Colonic mucosa (tissue), 4 donors: ENCODE measurements at places on chromosomes 1 and 21. TPM values are rescaled to one million over a fixed set of nuclear protein-coding genes. Genes with fewer than 3 reads are reported as not detected.
A peak's percentile ranks its signal among the peaks of the same experiment; 100 is the strongest.

DNA sequence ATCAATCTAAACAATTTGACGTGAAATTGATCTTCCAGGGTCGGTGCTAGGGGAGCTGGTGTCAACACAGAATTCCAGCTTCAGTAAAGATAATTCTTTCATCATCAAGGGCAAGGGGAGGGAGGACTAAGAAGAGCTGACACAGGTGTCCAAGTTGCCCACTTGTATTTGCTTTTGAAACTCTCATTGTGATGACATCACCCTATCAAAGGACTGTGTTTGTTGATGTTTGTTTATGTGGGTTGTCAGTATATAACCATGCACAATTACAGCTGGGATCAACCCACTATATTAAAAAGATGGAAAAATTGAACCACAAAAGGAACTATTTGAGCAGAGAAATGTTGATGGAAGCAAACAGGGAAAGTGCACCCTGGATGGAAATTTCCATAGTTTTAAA lies 48.8 kb downstream of the ZC3H11B start:
- no peak for DNase-seq

DNA sequence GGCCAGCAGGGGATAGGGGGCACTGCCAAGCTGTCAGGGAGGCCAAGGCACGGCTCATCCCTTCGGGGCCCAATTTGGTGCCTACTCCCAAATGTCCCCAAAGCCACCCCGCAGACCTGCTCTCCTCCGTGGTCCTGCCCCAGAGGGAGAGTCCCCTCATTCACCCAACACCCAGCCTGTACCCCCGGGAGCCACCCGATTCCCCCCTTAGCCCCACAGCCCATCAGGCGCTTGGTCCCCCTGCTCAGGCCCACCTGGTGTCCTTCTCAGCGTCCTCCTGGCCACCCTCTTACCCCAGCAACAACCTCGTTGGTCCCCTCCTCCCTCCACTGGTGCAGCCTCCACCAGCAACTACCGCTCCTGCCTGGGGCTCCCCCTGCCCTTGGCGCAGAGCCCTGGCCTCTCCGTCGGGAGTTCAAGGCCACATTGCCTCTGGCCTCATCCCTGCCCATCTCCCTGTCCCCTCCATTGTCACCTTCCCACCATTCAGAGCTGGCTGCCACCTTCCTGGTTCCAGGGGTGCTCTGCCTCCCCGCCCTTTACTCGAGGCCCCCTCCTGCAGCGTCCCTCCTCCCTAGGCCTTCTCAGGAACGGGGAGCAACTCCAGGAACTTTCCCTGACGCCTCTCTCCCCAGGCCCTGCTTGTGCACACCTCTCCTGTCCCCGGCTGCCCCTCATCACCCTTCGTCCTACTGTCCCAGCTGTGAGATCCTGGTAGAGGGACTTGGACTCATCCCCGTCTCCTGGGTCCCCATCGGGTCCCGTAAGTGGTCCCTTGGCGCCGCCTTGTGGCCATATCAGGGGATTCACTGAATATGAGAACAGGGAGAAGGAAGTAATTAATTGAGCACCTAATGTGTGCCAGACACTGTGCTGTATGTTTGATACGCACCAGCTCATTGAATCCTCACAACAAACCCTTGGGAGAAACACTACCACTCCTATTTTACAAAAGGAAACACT lies 73.9 kb downstream of the RAP1GAP start:
- peak; percentile 68 for DNase-seq

Gene ELF3
- 1,162 TPM for total RNA-seq

Gene ZFP69B
- total RNA-seq: 1.4 TPM

- DNase-seq: no peak
These were observed 31.1 kb downstream of the KPNA6 start for GRCh38 chr1:32138965-32139364.

GRCh38 chr1:115179397-115180079 lies 90.2 kb upstream of the TSPAN2 start:
- no peak for DNase-seq

DNA sequence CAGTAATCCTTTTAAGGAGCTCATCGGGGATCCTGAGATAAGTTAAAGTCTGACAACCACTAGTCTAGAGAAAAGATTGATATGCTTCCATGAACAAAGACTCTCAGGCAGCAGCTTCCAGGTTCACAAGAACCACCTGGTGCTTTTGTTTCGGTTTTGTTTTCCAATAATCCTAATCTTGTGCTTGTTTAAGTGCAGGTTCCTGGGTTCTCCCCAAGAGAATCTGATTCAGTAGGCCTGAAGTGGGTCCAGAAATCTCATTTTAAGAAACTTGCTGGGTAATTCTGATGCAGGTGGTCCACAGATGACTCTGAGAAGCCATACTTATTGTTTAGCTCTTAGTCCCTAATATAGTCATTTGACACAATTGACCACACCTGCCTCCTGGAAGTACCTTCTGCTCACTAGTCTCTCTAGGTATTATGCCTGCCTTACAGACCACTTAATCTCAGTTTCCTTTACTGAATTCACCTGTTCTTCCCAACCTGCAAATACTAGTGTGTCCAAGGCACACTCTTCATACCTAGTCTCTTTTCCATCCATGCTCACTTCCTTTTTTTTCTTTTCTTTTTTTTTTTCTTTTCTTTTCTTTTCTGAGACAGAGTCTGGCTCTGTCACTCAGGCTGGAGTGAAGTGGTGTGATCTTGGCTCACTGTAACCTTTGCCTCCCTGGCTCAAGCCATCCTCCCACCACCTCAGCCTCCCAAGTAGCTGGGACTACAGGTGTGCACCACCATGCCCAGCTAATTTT lies 20.5 kb upstream of the FRRS1 start:
- no peak for DNase-seq

Gene ADGRB2
- total RNA-seq: 0.59 TPM

DNA sequence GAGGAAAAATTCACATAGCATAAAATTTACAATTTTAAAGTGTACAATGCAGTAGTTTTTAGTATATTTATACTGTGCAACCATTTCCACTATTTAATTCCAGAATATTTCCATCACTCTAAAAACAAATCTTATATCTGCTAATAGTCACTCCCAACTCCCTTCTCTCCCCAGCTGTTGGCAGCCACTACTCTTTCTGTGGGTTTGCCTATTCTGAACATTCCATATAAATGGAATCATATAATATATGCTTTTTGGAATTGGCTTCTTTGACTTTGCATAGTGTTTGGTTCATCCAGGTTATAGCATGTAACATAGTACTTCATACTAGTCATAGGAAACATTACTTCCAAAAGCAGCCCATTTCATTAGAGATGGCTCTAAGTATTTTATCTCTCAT lies 25.0 kb upstream of the TMEM39B start:
- no peak for DNase-seq

DNA sequence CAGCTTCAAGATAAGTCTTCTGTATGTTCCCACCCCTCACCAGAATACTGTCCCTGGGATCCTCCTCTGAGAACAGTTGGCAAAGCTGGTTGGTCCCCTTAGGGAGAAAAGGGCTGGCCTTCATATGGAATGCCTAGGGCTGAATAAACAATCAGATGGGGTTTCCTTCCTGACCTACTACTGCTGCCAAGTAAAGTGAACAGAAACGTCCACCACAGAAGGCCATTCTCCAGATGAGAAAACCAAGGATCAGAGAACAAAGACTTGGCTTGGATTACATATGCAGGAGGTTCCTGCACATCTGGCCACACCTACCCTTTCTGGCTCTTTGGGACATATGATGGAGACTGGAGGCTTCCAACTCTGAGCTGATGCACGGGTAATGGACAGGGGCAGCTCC lies 194.5 kb downstream of the HIVEP3 start:
- DNase-seq: no peak

Gene PPFIA4
- 7.3 TPM for total RNA-seq

DNA sequence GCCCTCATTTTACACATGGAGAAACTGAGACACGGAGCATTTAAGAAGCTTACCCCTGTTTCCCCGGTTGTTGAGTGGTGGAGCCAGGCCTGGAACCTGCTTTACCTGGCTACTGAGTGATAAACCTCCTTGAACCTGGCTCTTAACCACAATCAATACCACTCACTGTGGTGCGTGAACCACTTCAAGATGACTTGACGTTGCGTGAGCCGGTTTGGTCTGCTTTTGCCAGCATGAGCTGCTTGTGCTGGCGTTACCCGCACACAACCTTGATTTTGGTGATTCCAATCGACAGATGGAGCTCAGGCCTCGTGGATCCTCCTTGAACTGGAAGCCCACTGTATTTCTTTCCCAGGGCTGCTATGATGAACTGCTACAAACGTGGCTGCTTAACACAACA lies 6.1 kb upstream of the TINAGL1 start:
- DNase-seq: peak; percentile 16

GRCh38 chr21:43637530-43638158 lies 21.6 kb downstream of the HSF2BP start:
- DNase-seq: no peak

Gene TOE1
- total RNA-seq: 10.1 TPM

Gene PTPRF
- 449 TPM for total RNA-seq

Gene DENND1B
- total RNA-seq: 19.5 TPM

GRCh38 chr1:47651311-47652089 lies 213.7 kb downstream of the FOXD2 start:
- peak; percentile 71 for DNase-seq

GRCh38 chr1:110308247-110308646 lies 30.9 kb upstream of the RBM15 start:
- DNase-seq: no peak

- no peak for DNase-seq
These were observed 174.3 kb downstream of the NEK7 start for GRCh38 chr1:198330982-198331615.

- no peak for DNase-seq
These were observed 192.4 kb downstream of the LRRIQ3 start for GRCh38 chr1:74005533-74005932.

GRCh38 chr1:27592931-27593677 lies 10.8 kb downstream of the AHDC1 start:
- DNase-seq: no peak

DNA sequence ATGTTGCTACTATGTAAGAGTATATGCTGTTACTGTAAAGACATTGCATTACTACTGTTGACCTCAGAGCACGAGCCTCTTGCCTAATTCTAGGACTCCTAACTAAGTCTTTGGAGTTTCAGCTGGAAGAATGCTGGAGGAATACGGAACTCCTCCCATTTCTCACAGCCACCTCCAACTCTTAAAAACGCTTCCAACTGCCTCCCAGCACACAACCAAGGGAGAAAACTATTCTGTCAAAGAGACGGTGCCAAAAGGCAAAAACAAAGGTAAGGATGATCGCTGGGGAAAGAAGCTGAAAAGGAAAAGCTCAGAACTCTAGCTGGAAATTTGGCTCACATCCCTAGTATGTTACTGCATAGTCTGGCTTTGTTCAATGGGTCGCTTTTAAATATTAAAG lies at the start of gene FMO2:
FMO2 (plus strand) TSS at position 210 of the 400 bp plus-strand sequence. CDS start 414 bp downstream, outside the sequence.
- no peak for DNase-seq

- DNase-seq: no peak
These were observed 32.6 kb downstream of the NKAIN1 start for GRCh38 chr1:31207046-31207445.

Gene SPOCD1
- total RNA-seq: 0.59 TPM

- no peak for DNase-seq
These were observed 45.1 kb upstream of the GUCA2A start for GRCh38 chr1:42209526-42210251.

GRCh38 chr21:31204801-31205200 lies 139.3 kb downstream of the TIAM1 start:
- DNase-seq: no peak

- DNase-seq: peak; percentile 61
These were observed at the start of gene FAM167B for GRCh38 chr1:32246888-32247273. Gene FAM167B (plus strand): TSS chr1:32247222. CDS start chr1:32247422, 200 bp downstream.

Gene BMP8B
- 4.9 TPM for total RNA-seq

DNA sequence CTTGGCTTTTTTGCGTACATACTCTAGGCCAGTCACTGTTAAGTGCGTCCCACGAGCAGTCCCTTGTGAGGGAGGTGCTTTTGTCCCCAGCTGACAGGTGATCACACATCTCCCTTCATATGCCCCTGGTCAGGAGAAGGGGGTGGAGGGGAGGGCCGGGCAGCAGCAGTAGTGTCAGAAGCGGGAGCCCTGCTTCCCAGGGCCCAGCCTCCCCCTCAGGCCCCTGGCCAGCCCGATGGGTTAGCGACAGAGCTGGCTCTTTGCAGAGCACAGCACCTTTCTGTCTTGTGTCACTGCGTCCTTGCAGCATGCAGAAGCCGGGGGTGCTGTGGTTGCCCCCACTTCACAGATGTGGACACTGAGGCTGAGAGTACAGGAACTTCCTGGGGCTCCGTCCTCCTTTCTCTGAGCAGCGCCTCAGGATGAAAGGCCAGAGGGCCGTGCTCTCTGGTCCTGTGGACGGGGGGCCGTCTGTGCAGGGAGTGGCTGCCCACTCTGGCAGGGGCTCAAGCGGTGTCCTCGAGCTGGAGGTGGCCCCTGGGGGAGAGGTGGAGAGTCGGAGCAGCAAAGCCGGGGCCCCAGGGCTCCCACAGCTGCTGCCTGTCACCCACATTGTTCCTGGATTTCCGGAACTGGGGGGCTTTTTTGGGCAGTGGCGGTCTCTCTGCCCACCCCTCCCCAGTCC lies 5.9 kb downstream of the TMEM201 start:
- no peak for DNase-seq

DNA sequence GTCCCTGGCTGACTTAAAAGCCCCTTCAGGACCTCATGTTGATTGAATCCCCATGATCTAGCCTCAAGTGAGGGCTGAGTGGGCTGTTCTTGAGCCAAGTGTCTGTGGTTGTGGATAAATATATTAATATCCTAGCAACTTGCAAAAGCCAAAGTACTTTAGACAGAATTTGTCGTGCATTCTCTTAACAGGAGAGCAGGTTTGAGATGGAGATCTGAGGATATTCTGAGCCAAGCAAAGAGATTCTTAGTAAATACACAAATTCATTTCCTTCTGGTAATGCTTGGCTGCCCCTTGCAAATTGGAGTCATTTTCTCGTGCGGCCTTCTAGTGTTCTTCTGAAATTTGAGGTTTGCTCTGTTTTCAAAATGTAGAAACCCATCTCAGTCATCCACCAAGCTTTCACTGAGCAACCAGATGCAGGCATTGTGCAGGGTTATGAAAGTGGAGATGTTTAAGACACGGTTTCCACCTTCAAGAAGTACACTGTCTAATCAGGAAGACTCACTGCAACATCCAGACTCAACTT lies 242.1 kb upstream of the JUN start:
- no peak for DNase-seq

DNA sequence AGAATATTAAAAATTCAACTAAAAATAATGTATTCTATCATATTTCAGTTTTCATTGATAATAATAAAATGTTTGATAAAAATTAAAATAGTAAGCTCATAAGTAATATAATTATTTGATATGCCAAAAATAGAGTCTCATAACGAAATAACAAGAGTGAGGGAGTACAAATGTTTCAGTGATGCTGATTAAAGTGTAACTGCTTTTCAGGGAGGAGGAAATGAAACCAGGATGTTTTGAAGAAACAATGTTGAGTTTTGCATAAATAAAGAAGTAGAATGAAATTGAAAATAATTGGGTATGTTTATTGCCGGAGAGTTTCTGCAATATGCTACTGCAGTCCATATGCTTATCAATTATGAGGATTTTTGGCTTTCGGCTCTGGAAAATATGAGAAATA lies 1159.8 kb upstream of the ADGRL2 start:
- DNase-seq: no peak

- DNase-seq: no peak
These were observed 14.0 kb downstream of the PKNOX1 start for GRCh38 chr21:42988236-42988965.

Gene SH2D5
- total RNA-seq: 0.12 TPM

Gene F13B
- not detected for total RNA-seq
